ENCODE measurements at places on chromosomes 13 and 19.

DNA sequence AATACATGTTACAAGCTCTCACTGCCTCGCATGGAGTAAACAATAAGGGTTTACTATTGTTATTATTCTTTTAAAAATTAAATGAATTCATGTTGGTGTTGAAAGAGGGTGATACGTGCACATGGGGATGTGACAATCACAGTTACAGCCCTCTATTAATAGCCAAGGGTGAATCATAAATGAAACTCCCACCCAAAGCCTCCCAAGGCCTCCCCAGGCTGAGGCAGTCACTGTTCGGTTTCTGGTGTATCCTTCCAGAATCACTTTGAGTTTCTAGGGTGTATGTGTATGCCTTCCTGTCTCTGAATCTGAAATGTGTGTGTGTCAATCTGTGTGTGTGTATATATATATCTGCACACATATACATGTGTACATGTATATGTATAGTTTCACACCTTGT is 73.4 kb downstream of the AKAP11 start:
- DNase-seq, result no peak

- no peak for DNase-seq
These were observed 190.9 kb upstream of the KLF12 start for GRCh38 chr13:74325106-74325505.

- no peak for DNase-seq
These were observed 589.9 kb downstream of the GPC5 start for GRCh38 chr13:91988331-91988730.

DNA sequence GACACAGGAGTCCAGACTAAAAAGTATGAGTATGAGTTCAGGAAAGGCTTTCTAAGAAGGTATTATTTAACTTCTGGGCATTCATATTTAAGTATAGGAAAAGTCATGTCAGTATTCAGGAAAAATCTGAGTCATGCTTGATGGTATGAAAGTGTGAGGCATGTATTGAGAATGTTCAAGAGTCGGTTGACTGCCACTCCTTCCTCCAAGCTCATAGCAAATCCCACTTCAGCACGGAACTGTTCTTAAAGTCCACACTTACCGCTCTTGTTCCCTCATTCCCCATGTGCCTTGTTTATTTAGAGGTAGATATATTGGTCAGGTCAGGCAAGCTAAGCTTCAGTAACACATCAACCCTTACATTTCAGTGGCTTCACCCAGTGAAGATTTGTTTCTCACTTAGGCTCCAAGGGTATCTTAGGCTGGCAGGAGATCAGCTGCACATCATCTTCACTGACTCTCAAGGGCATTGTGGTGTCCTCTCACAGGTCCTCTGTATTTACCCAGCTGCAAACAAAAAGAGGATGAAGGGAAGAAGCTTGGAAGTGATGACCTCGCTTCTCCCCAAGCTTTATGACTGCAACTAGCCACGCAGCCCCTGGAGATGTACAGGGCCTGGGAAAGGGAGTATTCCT is 1189.2 kb downstream of the EFNB2 start:
- no peak for DNase-seq

DNA sequence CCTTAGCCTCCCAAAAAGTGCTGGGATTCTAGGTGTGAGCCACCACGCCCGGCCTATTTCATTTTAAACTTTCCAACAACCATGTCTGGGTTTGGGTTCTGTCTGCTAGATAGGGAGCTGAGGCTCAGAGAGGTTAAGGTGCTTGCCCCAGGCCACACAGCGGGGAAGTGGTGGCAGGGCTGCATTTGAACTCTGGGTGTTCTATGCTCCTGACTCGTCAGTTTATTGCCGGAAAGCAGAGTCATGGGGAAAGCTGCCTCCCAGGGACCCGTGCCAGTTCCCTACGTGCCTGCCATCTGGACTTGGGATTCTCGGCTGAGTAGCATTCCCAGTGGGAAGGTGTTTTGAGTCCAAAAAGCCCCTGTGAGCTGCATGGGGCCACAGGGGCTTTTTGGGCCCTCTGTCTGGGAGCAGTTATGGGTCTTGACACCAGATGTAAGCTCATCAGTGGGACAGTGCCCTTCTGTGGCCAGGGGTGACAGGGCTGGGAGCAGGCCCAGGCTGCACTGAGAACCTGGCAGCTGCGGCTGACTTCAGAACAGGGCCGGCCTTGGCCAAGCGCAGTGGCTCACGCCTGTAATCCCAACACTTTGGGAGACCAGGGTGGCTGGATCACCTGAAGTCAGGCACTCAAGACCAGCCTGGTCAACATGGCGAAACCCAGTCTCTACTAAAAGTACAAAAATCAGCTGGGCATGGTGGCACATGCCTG is 10.9 kb downstream of the RFX1 start:
- DNase-seq, result no peak

DNA sequence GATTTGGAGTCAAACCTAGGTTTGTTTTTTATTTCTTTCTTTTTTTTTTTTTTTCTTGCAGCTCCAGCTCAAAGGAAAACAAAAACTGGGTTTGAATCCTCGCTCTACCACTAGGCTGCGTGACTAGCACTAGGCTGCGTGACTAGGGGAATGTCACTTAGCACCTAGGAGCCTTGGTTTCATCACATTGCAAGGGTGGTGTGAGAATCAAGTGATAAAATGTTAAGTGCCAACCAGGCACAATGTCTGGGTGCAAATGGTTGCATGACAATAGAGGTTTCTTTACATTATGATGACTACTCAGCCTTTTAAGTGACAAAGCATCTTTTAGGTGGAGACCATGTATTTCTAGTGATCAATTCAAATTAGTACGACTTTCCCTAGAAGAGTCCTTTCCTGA is 27.9 kb downstream of the RCBTB2 start:
- no peak for DNase-seq

GRCh38 chr13:77507931-77508776 is 27.4 kb upstream of the SCEL start:
- no peak for DNase-seq
